ENCODE measurements at places on chromosomes 1 and 21.

- no peak for DNase-seq
These were observed 44.9 kb upstream of the HLX start for GRCh38 chr1:220834155-220834870.

DNA sequence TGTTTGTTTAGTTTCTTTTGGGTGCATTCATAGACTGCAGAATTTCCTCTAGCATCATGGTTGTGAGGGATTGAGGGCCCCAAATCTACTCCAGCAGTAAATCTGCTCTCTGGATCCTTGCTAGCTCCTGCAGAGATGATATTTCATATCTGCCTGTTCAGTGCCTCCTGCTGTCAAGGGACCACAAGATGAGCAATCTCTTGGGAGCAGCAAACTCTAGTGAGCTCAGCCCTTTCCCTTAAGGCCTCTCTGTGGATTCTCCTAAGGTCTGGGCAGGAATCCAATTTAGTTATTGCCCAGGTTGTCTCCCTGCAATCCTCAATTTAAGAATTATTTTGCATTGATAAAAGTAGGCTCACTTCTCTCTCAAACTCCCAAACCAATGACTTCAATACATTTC is 76.9 kb downstream of the RGS18 start:
- DNase-seq, result no peak

- no peak for DNase-seq
These were observed 34.6 kb downstream of the NR5A2 start for GRCh38 chr1:200062143-200062542.

GRCh38 chr1:23394684-23395083 is 25.0 kb upstream of the ZNF436 start:
- DNase-seq, result no peak

DNA sequence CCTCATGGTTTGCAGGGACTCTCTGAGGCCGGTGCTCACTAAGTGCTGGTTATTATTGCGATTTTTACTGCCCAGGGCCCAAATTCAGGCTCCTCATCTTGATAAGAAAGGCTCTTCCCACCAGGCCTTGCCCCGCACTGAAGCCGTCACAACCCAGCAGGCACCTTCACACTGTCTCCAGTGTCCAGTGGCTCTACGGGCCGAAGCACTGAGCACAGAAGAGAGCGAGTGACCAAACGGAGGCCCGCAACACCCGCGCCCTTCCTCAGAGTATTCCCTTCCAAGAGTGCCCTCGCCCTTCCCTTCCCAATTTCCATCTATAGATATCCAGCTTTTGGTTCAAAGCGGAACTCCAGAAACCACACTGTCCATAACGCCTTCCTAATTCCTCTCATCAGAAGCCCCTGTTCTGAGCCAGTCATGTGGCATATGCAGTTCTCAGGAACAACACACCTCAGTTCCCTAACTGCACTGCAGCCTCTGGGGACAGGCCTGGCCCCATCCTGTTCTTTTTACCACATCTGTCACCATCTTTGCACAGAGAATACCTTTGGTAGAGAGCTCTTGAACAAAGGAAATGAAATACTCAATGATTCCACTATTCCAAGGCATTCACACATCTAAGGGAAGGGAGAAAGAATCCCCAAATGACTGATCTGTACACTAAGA is 15.1 kb downstream of the FALEC start:
- DNase-seq, result no peak

DNA sequence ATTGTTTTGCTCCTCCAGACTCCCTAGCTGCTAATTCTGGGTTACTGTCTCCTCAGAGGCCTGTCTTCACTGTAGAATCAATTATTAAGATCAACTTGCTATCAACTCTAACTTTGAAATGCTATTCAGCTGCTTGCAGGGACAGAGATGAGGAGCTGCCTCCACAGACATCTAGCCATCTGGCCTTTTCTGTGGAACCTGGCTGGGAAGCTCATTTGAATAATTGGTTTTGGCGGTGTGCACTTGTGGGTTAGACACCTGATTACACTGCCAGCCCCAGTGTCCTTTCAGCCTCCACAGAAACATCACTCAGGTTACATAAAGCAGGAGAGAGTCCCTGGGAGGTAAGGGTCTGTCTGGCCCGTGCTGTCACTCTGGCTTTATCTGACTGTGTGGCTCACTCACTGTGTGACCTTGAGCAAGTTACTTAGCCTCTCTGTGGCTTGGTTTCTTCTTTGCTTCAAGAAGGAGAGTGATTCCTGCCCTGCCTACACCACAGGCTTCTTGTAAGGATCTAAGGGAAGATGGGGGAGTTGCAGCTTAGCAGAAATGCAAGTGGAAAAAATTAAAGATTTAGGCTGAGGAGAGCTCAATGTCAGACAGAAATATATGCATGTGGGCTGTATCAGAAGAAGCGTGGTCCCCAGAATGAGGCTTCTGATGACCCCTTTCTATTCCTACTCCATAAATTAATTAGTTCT is 131.6 kb downstream of the BEND5 start:
- peak; percentile 76 for DNase-seq

DNA sequence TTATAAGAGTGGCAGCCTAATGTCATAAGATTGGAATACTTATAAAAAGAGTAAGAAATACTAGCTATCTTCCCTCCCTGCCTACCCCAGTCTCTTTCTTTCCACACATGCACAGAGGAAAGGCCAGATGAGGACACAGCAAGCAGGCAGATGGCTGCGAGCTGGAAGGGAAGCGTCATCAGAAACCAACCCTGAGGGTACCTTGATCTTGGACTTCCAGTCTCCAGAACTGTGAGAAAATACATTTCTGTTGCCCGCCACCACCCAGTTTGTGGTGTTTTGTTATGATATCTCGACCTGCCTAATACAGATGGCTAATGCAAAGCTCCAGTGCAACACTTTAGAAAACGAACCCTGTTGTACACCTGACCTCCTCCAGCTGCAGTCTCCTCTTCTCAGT is 2.3 kb upstream of the OR2C3 start:
- DNase-seq, result no peak

DNA sequence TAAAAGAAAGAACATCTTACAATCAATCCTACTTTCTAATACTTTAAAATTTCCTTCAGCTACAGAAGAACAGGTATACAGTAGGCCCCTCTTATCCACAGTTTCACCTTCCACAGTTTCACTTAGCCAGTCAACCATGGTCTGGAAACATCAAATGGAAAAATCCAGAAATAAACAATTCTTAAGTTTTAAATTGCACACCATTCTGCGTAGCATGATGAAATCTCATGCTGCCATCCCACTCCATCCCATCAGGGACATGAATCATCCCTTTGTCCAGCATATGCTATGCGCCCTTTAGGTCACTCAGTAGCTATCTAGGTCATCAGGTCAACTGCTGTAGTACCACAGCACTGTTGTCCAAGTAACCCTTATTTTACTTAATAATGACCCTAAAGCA is 67.7 kb downstream of the HSF2BP start:
- no peak for DNase-seq

- DNase-seq, result peak; percentile 63
These were observed 607 bp upstream of the LGR6 start for GRCh38 chr1:202192770-202193613.

DNA sequence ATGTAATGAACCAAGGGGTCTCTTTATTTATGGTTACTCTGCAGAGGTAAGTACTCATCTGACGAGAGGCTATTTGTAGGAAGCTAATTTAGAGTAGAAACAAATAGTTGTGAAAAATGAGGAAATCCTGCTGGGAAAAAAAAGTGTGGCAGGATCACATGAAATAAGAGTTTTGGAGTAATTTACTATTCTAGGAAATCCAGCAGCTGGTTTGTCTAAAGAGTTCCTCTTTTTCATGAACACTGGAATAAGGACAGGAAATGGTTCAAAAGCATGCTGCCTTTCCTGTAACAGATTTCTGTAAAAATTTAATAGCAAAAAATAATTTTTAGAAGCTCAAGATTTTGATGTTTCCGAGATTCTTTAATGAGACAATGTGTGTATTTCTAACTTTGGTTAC is 177.3 kb downstream of the CHRM3 start:
- DNase-seq, result no peak

- DNase-seq, result no peak
These were observed 129.2 kb upstream of the PROX1 start for GRCh38 chr1:213858581-213858980.

GRCh38 chr1:27727126-27727525 is 1.4 kb downstream of the FAM76A start:
- no peak for DNase-seq

GRCh38 chr1:67719329-67720196 is 34.6 kb downstream of the GADD45A start:
- peak; percentile 35 for DNase-seq

DNA sequence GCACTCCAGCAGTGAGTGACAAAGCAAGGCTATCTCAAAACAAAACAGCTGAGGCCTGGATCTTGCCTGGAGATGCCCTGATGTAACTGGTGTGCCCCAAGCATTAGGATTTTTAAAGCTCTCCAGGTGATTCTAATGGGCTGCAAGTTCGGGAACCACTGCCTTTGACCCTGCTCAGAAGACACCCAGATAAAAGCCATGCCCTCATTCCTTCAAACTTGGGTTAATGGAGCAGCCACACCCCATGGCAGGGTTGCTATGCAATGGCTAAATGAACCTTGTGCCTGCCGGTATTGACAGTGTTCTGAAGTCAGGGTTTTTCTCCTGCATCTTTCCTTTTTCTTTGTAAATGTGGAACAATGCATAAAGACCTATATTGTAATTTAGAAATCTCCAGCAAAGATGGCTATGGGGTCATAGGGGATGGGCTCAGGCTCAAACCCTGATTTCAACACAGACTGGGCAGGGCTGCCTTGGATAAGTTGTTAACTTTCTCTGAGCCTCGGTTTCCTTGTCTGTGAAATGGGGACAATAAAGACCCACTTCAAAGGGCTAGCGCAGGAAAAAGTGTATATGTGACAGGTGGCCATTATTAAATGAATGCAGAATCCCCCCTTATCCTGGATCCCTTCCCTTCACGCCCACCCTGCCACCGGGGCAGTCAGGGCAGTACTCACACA is 453 bp downstream of the TFF3 start:
- peak; percentile 20 for DNase-seq

DNA sequence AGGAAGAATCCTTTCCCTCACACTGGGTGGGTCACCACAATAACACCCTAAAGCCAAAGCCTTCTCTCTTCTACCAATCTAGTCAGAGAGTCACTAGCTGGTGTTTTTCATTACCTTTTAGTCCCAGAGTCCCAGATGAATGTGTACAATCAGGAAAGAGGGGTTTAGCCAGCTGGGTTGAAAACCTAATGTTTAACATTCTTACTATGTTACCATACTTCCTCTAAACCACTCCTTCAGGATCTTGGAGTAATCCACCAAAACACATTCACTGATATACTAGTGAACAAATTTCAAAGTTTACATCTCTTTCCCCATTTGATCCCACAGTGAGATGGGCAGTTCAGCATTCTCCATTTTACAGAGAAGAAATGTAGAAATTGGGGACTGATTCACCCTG is 9.7 kb downstream of the LPAR3 start:
- no peak for DNase-seq

DNA sequence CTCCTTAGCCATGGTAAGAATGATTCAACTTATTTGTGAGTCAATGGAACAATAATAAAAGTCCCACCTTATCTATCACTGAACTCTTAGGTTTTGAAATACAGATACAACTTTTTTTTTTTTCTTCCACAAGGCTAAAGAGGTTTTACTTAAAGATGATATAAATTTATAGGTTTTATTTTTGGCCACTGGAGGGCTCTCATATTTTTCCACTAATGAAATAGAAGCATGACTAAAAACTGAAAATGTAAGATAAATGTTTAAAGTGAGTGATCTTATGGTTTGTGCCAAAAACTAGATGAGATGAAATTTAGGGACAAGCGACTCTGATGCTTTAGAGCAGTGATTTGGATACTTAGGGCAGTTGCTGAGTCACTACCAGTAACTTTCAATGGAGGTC is 499.0 kb downstream of the NUF2 start:
- peak; percentile 14 for DNase-seq

- no peak for DNase-seq
These were observed 52.1 kb downstream of the CNST start for GRCh38 chr1:246618240-246618808.

DNA sequence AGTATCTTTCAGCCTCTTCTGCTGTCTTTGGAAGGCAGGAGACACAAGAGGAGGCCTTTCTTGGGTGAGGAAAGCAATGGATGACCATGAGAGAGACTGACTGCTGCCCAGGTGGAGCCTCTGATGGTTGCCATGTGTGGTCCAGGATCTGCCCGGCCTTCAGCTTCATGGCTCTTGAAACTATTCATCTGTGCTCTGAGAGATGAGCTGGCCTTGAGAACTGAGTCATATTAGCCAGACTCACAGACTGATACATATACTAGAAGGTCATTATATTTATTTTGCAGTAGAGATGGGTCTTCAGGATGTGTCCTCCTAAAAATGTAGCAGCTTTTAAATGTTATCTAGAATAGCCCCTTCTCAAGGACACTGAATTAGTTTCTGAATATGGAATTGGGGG is 33.7 kb downstream of the PTGFRN start:
- DNase-seq, result no peak

DNA sequence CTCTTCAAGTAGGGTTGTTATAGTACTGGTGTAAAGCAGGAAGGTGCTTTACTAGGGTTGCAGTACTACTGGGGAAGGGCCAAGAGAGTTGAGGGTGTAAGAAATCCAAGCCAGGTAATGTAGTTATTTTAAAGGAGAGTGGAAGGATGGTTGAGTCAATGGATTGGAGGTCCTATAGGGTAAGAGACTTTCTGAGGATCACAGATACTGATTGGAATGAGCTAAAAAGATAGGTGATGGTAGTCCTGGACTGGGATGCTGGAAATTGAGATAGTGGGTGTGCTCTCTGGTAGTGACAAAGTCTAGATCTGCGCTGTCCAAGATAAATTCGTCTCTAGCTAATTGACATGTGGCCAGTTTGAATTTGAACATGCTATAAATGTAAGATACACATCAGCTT is 7.0 kb downstream of the TXLNA start:
- no peak for DNase-seq

DNA sequence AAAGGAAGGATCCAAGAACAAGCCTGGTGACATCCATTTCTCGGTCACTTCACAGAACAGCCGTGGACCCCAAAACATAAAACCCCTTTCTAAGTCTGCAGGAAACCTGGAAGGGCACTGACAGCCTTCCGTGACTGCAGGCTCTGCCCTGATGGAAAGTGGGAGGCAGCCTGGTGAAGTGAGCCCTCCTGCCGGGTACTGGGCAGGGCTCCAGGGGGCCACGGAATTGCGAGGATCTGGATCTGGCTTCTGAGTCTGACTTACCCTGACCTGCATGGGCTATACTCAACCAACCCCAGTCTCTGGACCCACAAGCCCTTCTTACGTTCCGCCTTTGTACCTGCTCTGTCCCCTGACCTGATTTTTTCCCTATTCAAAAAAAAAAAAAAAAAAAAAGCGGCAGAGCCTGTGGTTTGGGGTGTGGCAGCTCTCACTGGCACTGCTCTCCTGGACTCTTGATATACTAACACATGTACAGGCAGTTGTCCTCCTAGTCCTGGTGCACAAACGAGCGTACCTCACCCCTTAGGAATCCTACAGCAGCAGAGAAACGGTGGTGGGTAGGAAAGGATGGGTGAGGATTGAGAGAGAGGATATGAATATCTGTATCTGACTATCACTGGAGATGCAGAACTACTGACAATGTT is 82.9 kb downstream of the BEND5 start:
- DNase-seq, result no peak

- no peak for DNase-seq
These were observed 32.3 kb downstream of the SLC9A1 start for GRCh38 chr1:27122652-27123051.

- DNase-seq, result no peak
These were observed 6.8 kb downstream of the AKIRIN1 start for GRCh38 chr1:38997901-38998190.

Data from NCI-H146 (cell line).